ENCODE measurements at places on chromosomes 1 and 21. TPM values are rescaled to one million over a fixed set of nuclear protein-coding genes. Genes with fewer than 3 reads are reported as not detected.

DNA sequence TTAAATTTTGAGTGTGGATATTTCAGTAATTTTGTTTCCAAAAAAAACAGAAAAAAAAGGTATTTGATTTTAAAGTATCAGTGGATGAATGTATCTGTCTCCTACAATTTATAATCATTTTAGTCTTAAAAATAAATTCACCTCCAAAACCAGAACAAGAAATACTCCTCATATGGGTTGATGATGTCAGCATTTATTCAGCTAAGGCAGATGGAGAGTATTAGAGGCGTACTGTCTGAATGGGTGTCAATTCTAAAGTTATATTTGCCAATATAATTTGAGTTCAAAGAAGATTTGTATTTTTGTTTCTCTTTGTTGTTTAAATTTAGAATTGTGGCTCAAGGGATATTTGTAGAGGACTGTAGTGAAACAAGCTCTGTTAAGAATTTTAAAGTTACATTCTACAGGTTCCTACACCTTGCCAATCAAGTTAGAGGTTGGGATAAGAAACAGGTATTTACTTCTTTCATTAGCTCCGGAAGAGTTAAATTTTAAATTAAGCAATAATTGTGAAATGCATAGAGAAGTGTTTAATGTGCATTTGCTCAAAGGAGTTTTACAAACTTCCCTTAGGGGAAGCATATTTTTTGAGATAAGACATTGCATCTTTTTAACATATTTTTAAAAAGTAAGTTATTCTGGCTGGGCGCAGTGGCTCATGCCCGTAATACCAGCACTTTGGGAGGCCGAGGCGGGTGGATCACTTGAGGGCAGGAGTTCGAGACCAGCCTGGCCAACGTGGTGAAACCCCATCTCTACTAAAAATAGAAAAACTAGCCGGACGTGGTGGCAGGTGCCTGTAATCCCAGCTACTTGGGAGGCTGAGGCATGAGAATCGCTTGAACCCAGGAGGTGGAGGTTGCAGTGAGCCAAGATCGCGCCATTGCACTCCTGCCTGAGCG is 1.2 kb downstream of the PLA2G4A start:
- DNase-seq = no peak
- no peak overlapping the region for H3K4me3 ChIP-seq
- no peaks in the 10 kb centered on the region for H3K36me3 ChIP-seq

DNA sequence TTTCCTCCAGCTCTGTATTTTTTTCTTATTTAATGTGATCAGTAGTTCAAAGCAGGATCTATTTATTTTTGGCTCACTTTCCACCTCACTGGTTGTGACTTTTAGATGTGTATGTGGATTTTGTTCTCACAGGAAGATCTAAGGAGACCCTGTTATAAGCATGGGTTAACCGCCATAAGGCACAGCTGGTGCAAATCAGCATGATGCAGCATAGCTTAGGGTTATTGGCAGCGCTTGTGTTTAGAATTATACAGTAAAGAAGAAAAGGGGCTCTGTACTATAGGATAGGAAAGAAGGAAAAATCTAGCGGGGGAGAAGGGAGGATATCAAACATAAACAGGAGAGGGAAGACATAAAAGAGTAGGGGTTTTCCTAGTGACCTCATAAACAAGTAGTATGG is 26.9 kb upstream of the RGL1 start:
- H3K36me3 ChIP-seq = no peaks in the 10 kb centered on the region
- H3K27me3 ChIP-seq = no peaks in the 10 kb centered on the region
- H3K4me3 ChIP-seq = no peak overlapping the region
- H3K27ac ChIP-seq = no peak overlapping the region
- no peak for DNase-seq

- no peak overlapping the region for H3K27ac ChIP-seq
- H3K27me3 ChIP-seq = no peaks in the 10 kb centered on the region
Observed at GRCh38 chr1:26598890-26599289, 69.3 kb downstream of the RPS6KA1 start.

- H3K27me3 ChIP-seq = peaks cover 21% of the 10 kb centered on the region
- H3K36me3 ChIP-seq = no peaks in the 10 kb centered on the region
- DNase-seq = no peak
- H3K4me3 ChIP-seq = no peak overlapping the region
- H3K27ac ChIP-seq = no peak overlapping the region
Observed at GRCh38 chr1:109903376-109903930, 7.2 kb upstream of the CSF1 start.

Gene SLC35F3
- 1.5 TPM for total RNA-seq

Gene PTGFR
- total RNA-seq = not detected
